ENCODE measurements at places on chromosomes 13 and 19. TPM values are rescaled to one million over a fixed set of nuclear protein-coding genes. Genes with fewer than 3 reads are reported as not detected.

- H3K27me3 ChIP-seq, result no peaks in the 10 kb centered on the region
- no peak overlapping the region for H3K4me3 ChIP-seq
- no peak overlapping the region for H3K27ac ChIP-seq
- peak; percentile 18 for DNase-seq
- H3K4me1 ChIP-seq, result peaks cover 6% of the 10 kb centered on the region
These were observed 128.7 kb downstream of the LIG4 start for GRCh38 chr13:108086678-108087077.

DNA sequence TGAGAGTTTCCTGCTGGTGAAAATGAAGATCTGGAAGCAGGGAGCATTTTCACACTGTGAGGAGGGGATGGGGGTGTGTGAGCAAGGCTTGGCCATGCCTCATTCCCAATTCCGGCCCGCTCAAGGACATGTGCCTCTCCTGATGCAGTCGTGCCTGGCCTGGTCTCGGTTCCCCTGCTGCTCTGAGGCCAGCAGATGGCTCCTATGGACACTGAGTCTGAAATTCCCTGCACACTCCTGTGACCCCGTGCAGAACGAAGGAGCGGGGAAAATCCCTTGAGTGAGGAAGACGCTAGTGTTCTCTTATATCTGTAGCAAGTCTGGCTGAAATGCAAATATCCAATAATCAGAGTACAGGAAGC lies 363 bp upstream of the ZNF763 start:
- peak overlapping the region; percentile 77 for H3K4me3 ChIP-seq
- no peak overlapping the region for H3K27ac ChIP-seq
- H3K36me3 ChIP-seq, result no peaks in the 10 kb centered on the region
- H3K27me3 ChIP-seq, result peaks cover 8% of the 10 kb centered on the region
- no peak for DNase-seq
- peaks cover 5% of the 10 kb centered on the region for H3K4me1 ChIP-seq

- H3K27ac ChIP-seq, result no peak overlapping the region
- peaks cover 18% of the 10 kb centered on the region for H3K4me1 ChIP-seq
- no peaks in the 10 kb centered on the region for H3K27me3 ChIP-seq
- no peak overlapping the region for H3K4me3 ChIP-seq
These were observed 726.2 kb downstream of the PCDH9 start for GRCh38 chr13:66503890-66504289.

DNA sequence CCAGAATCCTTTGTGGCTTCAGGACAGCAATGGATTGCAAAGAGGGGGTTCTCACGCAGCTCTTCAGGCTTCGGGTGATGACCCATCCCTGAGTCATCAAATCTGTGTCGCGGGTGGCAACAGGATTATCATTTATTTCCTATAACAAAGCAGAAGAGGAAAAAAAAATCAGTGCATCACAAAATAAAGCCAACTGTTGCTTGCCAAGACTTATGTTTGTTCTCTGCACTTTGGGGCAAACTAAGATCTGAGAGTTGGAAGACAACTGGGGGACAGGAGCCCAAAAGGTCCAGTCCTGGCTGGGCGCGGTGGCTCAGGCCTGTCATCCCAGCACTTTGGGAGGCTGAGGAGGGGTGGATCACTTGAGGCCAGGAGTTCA lies 6.4 kb downstream of the GNA15 start:
- H3K4me1 ChIP-seq, result no peaks in the 10 kb centered on the region
- no peaks in the 10 kb centered on the region for H3K27me3 ChIP-seq
- H3K36me3 ChIP-seq, result no peaks in the 10 kb centered on the region
- DNase-seq, result no peak
- H3K27ac ChIP-seq, result no peak overlapping the region

The TSEN34 gene
- total RNA-seq, result 37.3 TPM

The SACS gene
- total RNA-seq, result 58.1 TPM
